ENCODE measurements at places on chromosomes 4 and X.

DNA sequence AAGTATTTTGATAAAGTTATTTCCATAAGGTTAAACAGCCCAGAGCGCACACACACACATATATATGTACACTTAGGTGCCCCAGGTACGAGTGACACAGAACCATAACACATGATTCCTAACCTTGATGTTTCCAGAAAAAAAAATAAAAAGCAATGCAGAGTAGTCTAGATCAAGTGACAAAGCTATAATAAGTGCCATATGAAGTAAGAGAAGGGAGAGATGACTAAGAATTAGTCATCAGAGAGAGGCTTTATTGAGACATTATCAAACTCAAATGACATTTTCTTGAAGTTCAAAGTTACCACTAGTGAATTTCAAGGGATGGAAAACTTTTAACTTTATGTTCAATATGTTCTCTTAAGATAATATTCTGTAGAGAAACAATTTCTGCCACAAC lies 215.0 kb downstream of the HTR2C start:
- DNase-seq = no peak

DNA sequence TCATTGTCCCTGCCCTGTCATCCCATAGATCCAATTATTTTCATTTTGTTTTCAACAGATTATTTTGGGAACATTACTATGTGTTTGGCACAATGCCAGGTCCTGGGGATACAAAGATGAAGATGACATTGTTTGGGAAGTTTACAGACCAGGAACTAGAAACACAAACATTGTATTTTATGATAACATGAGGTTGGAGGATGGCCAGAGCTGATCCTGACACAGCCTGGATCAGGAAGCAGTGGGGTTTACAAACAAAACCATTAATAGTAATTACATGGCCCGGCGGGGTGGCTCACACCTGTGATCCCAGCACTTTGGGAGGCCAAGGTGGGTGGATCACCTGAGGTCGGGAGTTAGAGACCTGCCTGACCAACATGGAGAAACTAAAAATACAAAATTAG lies 29.9 kb downstream of the CLRN2 start:
- no peak for DNase-seq

- DNase-seq = no peak
These were observed 54.2 kb downstream of the MOSPD2 start for GRCh38 chrX:14927401-14927800.

- DNase-seq = no peak
These were observed 12.1 kb upstream of the KLHL13 start for GRCh38 chrX:118128724-118129123.

- DNase-seq = no peak
These were observed 169.2 kb downstream of the PARM1 start for GRCh38 chr4:75101906-75102786.

- no peak for DNase-seq
These were observed 10.5 kb downstream of the ARL13A start for GRCh38 chrX:100979881-100980607.
